ENCODE measurements at places on chromosomes 4 and X.

DNA sequence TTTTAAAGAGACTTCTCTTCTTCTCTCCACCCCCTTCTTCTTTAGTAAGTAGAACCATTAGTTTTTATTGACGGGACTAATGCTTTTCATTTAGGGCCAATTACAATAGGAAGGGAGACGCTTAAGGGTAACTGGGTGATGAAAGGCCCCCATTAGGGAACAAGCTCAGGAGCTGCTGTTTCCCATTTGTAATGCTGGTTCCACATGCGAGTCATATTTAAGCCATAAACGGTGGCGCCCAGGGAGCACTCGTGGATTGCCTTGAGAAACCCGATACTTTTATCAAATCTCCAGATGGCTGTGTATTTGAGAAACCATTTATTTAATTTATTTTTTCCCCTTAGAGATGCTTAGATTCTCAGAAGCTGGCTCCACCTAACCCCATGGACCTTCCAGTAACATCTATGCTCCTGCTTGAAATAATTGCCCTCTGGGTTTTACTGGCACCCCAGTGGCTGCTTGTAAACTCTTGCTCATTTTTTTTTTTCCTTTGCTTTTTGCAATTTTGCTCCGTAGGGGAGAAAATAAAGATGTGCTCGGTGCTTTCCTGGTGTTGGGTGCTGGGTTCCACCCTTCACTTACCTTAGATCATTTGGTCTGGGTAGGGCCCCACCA is 124.2 kb upstream of the MSX1 start:
- DNase-seq, result no peak

DNA sequence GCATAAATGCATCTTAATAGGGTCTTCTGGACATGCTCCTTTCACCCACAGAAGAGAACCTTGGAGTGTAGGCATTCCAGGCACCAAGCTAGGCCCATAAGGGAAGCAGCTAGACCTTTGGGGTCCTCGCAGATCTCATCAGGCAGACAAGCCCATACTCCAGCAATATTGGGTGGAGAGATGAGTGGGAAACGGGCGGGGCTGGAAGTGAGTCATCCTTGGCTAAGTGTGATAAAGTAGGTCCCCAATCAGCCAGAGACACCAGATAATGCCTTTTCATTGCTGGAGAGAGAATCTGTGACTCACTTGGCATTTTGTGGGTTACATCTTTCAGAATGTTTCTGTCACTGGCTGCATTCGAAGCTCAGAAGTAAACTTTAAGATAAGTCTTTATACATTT is 133.3 kb upstream of the MBNL3 start:
- peak; percentile 25 for DNase-seq

DNA sequence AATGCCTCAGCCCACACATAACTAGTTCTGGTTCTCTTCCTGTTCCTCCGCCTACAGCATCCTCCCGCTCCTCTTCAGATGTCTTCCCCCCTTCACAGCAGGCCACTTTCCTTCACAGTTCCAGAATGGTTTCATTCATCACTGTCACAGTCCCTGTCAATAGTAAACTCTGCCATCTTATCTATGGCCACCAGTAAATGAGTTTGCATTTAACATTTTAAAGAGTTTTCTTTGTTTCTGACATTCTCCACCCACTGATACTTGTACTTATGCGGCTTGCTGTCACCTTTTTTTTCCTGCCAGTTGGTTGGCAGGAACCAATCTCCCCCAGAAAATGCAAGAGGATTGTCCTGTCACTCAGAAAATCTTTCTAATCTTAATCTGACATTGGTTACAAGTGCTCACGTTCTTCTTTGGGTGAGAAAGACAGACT is 114.1 kb downstream of the GLUD2 start:
- no peak for DNase-seq

DNA sequence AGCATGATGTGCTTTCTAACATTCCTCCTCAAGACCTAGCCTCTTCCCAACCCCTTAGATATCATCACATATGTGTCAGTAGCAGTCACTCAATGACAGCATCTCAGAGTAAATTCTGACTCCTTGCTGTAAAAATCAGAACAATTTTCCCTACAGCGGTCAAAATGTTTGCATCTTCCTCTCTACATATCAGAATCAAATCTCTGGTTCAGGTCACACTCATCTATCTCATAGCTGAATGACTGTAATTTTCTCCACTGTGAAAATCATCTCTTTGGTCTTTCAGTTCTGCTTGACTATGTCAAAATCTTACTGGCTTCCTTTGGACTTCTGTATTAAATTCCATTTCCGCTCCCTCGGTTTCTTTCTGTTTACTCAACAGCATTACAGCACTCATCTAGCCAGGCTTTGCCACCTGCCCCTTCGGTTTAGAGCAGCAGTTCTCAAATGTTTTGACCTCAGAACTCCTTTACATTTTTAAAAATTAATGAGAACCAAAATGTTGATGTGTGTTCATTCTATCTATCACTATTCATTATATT is 57.3 kb downstream of the AGA start:
- DNase-seq, result no peak

DNA sequence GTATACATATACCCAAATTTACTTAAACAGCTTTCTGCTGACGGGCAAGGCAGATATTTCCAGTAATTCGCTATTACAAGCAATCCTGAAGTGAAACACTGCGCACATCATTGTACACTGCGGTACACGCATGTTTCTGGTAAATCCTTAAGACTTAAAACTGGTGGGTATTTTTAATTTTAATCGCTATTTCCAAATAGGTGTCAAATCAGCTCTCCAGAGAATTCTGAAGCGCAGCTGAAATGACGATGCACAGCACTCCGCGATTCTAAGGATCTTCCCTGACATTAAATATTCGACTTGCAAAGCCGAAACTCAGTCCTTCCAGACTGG is 361 bp downstream of the TMEM128 start:
- DNase-seq, result no peak

GRCh38 chr4:169625886-169626285 is 5.5 kb downstream of the CLCN3 start:
- no peak for DNase-seq

DNA sequence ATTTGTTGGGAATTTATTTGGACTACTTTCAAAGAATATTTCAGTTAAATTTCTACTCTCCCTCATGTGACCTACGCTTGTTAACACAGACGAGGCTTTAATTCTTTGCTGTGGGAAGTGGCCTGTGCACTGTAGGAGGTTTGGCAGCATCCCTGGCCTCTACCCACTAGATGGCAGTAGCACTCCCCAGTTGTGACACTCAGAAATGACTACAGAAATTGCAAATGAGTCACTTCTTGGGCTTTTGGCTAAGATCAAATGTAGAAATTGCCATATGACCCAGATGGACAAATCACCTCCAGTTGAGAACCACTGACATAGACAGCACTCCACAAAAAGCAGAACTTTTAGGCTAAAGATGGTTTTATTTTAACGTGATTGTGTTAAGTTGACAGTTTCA is 22.1 kb downstream of the PIR start:
- DNase-seq, result peak; percentile 64

DNA sequence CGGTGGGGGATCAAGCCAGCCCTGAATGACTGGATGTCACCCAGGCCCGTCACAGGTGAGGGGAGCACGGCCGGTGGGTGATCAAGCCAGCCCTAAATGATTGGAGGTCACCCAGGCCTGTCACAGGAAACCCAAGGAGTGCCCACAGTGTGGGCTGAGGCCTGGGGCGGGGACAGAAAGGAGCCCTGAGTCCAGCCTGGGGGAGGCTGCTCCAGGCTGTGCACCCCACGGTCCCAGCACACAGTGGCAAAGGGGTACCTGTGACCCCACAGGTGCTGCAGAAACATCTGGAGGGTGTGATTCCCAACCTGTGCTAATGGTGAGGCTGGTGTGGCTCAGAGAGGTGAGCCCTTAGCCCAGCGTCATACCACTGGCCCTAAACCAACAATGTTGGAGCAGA is 6.2 kb upstream of the CPLX1 start:
- no peak for DNase-seq

DNA sequence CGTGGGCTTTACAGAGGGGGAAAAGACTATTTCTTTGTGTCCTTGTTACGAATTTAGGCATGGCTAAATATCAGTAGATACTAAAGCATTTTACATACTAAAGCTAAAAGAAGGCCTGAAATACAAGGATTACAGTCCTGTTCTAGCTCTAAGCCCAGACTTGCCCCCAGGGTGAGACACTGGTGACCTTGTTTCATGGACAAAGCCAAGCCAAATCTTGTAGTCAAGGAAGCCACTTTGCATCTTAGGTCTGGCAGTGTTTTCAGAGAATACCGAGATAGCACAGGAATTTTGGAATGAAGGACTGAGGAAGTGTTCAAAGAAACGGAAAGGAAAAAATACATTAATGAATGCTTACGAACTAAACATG is 733 bp upstream of the G3BP2 start:
- DNase-seq, result no peak

GRCh38 chrX:125003746-125004446 is 315.8 kb upstream of the TEX13C start:
- no peak for DNase-seq

DNA sequence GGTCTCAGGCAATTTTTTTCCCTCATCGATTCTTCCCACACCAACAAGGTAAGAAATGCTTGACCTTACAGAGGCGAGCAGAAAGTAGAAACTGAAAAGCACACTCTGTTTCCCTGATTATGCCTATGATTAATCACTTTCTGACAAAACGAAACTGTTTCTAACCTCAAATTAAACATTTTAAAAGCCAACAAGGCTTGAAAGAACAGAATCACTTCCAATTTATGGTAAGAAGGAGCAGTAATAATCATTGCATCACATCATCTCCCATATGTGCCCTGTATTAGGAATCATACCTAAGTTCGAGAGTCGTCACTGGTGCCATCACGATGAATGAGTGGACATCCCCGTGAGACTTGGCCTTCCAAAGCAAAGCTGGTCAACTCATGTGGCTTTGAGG is 12.5 kb upstream of the CXCL13 start:
- DNase-seq, result no peak

DNA sequence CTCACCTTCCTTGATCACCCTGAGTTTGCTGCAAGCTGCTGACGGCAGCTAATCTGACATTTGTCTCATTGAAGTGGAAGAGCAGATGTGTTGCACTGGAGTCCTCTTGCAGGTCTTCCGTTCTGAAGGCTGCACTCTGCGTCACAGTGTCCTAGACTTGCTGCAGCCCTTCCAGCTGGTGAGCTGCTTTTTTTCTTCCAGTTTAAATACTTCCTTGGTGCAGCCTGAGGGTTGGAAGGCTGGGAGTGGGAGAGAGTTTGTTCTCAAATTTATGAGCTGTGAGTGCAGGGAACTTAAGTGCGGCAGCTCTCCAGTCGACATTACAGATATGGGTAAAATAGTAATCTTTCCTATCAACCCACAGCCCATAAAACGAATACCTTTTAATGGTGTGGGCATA is 303.6 kb upstream of the FAT1 start:
- no peak for DNase-seq

DNA sequence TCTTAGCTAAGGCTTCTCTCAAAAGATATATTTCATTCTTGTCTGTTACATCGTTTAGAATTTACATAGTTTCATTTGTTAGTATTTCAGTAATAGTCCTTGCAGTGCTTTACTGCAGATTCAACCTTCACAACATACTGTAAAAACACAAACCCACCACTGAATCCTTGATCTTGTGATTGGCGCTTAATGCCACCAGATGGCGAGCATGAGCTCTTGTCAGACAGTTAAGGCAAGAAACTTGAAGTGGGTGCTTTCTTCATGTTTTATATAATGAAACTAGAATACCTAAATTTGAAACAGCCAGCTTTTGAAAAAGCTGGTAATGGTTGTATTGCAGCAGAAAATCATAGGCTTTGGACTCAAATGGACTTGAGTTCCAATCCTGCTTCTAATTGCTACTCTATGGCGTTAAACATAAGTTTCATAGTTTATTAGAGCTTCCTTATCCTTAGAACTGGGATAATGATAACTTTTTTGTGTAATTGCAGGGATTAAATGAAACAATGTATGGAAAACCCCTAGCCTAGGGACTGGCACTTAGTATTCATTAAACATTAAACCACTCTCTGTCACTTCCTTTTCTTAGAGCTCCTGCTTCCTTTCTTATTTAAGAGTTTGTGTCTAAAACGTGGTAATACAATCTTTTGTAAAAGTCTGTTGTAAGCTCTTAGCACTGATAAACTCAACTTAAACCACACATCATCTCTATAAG is 95.1 kb downstream of the USP9X start:
- DNase-seq, result peak; percentile 6

GRCh38 chr4:82584931-82585330 is 23.1 kb upstream of the TMEM150C start:
- DNase-seq, result no peak

DNA sequence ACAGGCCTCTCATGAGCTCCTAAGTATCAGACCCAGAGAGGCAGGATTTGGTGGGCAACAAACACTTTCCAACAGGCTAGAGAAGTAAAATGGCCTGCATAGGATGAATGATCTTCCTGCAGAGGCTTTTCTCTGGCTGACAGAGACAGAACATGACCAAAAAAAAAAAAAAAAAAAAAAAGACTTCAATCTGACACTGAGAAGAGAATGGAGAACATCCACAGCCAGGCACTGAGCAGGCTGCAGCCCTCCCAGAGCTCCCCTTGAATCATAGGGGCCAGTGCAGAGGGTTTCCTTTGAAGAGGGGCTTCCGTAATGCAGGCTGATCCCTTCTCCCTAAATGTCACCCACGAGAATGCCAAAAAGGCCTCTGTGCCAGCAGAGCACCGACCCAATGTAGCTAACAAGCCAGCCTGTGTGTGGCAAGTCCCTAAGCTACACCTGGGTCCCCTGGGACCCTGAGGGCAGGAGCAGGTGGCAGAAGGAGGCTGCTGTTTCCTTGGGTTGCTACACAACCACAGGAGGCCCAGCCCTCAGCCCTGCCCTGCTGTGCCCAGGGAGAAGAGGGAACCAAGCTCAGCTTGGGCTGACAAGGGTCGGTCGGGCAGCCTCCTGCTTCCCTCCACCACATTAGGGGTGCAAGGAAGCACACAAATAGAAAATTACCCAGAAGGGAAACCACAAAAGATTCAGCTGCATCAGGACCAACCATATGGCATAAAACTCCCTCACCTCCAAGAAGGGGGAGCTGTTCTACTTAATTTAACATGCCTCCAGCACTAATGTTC is 55.6 kb downstream of the MAP7D2 start:
- no peak for DNase-seq

DNA sequence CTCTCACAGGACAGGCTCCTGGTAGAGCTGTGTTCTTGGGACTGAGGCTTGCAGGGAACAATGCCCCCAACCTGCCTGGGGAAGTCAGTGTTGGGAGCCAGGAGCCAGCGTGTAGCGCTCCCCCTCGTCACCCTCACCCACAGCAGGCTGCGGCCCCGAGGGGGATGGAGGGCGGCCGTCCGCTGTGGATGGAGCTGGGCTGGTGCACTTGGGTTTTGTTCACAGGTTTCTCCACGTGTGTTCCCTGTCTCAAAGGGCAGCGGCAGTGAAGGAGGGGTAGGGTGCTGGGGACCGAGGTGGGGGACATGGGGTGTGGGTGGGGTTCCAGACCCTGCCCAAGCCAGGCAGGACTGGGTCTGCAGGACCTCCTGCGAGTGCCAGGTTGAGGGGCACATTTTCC is 69.1 kb downstream of the RGS12 start:
- DNase-seq, result no peak

DNA sequence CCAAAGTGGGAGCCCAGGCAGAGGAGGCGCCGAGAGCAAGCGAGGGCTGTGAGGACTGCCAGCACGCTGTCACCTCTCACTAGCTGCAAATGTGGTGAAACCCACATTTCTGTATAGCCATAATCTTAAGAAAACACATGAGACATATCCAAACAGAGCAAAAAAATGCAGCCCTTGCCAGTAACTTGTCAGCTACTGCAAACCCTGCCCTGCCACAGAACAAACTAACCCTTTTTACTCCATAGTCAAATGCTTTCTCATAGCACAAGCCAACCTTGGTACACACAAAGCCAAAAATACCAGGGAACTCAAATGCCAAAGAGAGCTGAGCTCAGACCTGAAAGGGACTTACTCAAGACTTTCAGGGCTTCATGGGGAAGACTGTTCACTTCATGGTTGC is 14.9 kb upstream of the NXF3 start:
- no peak for DNase-seq

- no peak for DNase-seq
Observed at GRCh38 chrX:16770970-16771482, 15.2 kb upstream of the TXLNG start.

All from PC-9 (cell line).